A549 treated with ZK216348 at 1 μM for 4 hours (cell line): ENCODE measurements at places on chromosomes 1 and 21. TPM values are rescaled to one million over a fixed set of nuclear protein-coding genes. Genes with fewer than 3 reads are reported as not detected.

PRAMEF25 gene
- total RNA-seq: not detected in 5 replicates

PWP2 gene
- total RNA-seq: 1.2 to 3.7 TPM (median 2.2 TPM) in 5 replicates

NCF2 gene
- total RNA-seq: 1.0 to 3.3 TPM (median 2.7 TPM) in 5 replicates

GBP7 gene
- total RNA-seq: not detected in 5 replicates

MCOLN2 gene
- total RNA-seq: 1.7 to 2.4 TPM (median 2.2 TPM) in 5 replicates

ROR1 gene
- 7.4 to 11.0 TPM (median 9.0 TPM) in 5 replicates for total RNA-seq

WNT3A gene
- total RNA-seq: 0.08 TPM in 1 of 5 replicates, not detected in the others

SDHC gene
- total RNA-seq: 236 to 252 TPM (median 244 TPM) in 5 replicates

NFIA gene
- 4.8 to 7.2 TPM (median 6.4 TPM) in 5 replicates for total RNA-seq

DCST2 gene
- 0.47 to 0.72 TPM (median 0.64 TPM) in 4 of 5 replicates, not detected in the other for total RNA-seq

GPR25 gene
- total RNA-seq: not detected in 5 replicates

F3 gene
- 3.1 to 4.0 TPM (median 3.4 TPM) in 5 replicates for total RNA-seq

PRELP gene
- not detected in 5 replicates for total RNA-seq

DCLRE1B gene
- total RNA-seq: 8.2 to 10.9 TPM (median 8.9 TPM) in 5 replicates
